Immature natural killer cell (primary cell): ENCODE measurements at places on chromosomes 1 and 21.

DNA sequence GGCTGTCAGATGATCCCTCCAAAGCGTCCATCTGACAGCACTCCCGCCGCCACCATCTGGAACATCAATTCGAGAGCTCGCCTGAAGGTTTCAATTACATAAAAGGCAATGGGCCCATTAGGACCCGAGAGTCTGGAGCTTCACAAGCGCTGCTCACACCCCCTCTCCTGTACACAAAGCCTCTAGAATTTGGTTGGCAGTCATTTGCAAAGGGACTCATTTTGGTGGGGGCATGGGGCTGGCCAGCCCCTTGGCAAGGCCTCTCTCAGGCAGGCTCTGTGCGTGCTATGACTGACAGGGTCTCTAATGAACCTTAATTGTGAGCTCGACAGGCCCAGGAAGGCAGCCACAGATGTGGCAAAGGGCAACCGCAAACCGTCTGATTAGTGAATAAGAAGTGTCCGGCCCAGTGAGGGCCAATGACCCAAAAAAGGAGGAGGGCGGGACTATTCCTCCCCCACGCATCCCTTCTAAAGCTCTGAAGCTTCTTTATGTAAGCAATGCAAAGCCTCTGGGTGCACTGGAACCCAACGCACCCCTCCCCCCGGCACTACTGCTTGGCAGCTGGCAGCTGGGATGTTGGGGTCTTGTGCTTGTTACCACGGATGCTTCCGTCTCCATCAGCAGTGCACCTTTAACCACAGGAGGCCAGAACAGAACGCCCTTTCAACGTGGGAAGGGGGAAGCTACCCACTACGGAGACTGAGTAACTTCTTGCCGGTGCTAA, 79.4 kb downstream of the CAPZB start:
- no peak for DNase-seq

DNA sequence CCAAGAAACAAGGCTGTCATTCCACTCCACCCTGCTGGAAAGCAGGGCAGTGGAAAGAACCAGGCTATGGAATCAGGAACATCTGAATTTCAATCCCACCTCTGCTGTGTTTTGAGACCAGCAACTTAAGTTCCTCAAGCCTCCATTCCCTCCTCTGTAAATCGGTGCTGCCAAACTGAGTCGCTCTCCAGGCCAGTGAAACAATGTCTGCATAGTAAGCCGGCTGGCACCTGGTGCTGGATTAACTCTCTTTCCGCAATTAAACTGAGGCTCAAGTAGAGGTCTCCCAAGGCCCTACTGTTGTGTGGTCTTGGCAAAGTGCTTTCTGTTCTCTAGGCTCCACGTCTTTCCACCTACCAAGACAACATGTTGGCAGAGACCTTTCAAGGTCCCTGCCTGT, 65.3 kb downstream of the SSBP3 start:
- no peak for DNase-seq

- DNase-seq, result no peak
Measured at GRCh38 chr1:40532062-40532389, 589 bp downstream of the ZNF684 start.

DNA sequence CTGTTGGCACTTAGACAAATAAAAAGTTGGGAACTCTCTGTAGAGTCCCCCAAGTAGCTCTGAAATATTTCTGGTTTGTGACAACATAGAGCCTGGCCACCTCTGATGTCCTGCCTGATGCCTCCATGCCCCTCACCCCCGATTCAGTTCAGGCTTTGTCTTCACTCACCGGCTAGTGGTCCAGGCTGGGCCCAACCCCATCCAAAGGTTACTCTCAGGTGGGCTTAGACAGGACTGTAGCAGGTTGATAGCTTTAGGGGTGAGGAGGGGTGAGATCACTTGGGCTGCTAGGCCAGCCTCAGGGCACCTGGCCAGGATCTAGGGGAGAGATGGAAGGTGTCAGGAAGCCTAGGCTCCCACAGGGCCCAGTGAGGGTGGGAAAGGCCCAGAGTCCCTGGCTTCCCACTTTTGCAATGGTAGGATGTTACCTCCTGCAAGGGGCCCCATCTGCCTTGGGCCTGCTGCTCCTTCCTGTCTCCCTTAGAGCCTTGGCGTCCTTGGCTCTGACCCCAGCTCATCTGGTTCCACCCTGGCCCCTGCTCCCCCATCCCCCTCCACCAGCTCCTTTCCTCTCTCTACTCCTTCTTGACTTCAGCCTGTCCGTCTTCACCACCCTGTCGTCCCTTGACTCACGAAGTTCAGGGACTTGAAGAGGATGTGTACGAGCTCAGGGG, 6.7 kb downstream of the EPS8L3 start:
- no peak for DNase-seq

GRCh38 chr1:203197625-203198024, 11.1 kb upstream of the CHI3L1 start:
- DNase-seq, result no peak

- no peak for DNase-seq
Measured at GRCh38 chr1:70034403-70034802, 171.0 kb downstream of the LRRC40 start.

DNA sequence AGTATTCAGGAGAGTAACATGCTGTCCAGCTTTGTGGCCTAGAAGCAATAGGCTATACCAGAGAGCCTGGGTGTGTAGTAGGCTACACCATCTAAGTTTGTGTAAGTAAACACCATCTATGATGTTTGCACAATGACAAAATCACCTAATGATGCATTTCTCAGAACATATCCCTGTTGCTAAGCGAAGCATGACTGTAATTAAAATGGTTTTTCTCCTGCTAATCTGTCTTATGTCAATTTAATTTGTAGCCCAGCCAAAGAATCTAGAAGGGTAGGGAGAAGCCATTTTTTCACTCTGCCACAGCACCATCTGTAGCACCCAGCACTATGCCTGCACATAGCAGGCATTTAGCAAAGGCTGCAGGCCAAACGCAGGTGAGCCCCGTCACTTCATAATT, 2.0 kb upstream of the TTC24 start:
- no peak for DNase-seq

DNA sequence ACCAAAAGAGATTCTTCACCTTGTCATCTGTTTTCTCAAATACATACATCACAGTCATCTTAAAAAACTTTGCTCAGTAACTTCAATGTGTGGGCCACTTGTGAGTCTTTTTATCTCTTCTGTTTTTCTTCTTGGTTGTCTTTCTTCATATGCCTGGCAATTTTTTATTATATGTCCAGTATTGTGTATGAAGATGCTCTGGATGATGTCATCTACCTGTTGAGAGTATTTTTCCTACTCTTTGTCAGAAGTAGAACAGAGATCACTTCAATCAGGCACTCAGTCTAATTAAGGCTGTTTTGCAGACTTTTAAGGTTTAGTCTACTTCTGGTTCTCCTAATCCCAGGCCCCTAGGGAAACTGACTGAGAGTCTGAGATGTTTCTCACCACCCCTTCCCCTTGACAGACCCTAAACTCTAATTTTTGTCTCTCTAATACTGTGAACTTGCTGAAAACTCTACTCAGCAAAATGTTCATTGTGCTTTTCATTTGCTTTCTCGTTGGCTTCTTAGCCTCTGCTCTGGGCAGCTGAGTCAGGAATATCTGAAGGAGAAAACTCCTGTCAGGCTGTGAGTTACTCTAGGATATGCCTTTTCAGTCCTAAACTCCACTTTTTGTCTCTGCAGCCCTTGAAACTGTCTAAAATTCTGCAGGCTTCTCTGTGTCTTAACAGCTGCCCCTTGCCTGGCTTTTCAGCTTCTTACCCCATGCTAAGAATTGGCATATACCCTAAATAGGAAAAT, 33.0 kb upstream of the DNAJC6 start:
- no peak for DNase-seq

DNA sequence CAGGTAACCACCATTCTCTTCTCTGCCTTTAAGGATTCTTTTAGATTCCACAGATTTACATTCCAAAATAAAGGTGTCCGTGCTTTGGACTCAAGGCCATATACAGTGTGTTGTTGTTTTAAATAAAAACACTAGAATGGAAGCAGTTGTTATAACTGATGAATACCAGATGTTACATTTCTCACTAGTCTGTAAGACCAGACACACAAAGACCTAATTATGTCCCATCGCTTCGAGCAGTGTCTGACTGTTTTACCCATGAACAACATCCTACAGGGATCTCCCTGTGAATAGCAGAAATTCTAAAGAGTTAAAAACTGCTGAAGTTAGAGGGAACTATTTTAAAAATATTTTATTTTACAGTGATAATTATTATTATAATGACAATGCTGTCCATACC, 574.7 kb upstream of the ZP4 start:
- DNase-seq, result no peak

DNA sequence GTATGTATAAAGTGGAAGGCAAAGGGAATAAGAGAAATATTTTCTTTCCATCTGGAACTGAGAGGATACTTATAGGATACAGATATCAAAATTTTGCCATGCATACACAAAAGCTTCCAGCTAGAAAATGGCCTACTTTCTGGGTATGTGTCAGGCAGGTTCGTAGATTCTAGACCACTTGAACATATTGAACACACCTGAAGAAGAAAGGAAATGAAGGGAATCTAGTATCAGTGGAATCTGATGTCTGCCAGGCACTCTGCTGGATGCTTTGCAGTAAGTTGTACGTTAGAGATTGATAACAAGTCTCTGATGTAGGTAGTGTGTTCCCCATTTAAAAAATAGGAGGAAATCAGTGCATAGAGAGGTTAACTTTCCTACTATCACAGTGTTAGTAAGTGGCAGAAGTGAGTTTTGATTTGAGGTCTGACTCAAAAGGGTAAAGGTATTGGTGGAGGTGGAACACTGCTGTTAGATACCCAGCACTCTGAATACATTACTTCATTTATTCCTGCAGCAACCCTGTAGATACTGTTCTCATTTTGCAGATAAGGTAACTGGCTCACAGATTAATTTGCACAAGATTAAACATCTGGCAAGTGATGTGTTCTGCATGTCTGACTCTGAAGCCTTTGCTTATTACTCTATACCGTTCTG, 3.0 kb downstream of the CAMSAP2 start:
- no peak for DNase-seq

DNA sequence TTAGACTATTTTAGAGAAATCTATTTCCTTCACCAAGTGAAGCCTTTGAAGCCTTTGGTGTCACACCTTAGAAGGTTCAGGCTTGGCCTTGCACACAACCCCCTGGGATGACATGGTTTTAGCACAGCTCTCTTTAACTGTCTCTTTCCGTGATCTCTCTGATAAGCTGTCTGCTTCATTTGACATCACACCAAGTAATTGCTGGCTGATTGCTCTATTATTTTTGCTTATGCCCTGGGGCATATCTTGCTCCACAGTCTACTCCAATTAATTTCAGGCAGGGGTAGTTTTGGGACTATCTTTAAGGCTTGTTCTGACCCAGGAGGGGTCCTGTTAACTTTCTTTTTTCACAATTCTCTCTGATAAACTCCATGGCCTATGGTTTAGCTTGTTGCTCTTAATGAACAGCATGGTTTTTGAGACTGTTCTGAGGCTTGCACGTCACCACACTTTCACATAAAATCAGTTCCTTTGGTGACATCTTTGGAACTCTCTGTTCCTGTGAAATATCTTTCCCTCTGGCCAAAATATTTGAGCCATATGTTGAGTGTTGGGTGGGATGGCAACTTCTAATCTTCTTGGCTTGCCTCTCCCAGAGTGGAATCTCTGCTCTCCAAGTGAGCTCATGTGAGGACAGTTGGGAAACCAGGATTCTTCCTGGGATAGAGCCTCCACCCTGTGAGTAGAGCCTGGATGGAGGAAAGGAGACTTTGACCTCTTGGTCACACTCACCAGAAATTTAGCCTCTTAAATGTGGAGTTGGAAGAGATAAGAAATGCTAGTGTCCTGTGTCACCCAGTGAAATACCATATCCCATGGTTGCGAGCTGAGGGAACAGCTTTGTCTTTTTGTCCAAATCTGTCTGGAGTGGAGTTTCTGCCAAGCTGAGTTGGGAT, 63.6 kb downstream of the MAP3K21 start:
- no peak for DNase-seq

- DNase-seq, result no peak
Measured at GRCh38 chr1:92903765-92904164, 57.5 kb downstream of the DIPK1A start.

- DNase-seq, result no peak
Measured at GRCh38 chr1:157992833-157993146, 655 bp upstream of the KIRREL1 start.

DNA sequence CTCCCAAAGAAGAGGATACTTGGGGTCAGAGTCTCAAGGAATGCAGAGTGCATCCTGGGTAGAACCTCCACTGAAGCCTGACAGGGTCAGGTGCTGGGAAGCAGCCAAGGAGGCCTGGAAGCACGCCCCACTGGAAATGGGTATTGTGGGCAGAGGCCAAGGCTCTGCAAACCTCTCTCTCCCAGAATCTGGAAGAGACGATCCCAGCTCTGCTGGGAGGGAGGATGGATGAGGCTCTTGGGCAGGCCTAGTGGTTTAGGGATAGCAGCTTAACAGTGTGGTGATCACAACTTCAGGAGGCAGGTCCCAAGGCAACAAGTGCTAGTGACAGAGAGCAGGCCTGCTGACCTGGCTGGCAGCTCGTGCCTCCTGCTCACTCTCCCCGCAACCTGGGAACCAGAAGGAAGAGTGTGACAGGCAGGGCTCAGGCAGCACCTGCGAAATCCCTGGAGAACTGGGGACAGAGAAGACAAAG, 641.0 kb downstream of the PLPP3 start:
- DNase-seq, result no peak

DNA sequence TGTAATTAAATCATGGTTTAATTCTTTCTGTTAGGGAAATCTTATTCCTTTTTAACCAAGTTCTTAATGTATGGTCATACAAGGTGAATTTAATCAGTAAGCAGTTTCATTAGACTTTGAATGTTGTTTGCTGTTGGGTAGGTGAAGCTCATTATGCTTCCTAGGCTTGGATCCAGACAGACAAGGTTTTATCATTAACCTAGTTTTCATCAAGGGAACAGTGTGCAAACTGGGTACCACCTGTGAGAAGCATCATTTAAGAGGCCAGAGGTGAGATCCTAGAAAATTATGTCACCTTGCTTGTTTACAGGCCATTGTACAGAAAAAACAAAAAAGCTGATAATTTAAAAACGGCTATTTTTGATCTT, 130.1 kb downstream of the RYR2 start:
- DNase-seq, result no peak

GRCh38 chr1:232172563-232172962, 457.4 kb downstream of the SIPA1L2 start:
- DNase-seq, result no peak

- no peak for DNase-seq
Measured at GRCh38 chr1:213154056-213154685, 103.1 kb downstream of the RPS6KC1 start.
